PC-3 (cell line): ENCODE measurements at places on chromosomes 3 and 15.

GRCh38 chr15:28901587-28901980 is 15.8 kb downstream of the APBA2 start:
- H3K36me3 ChIP-seq: no peaks in the 10 kb centered on the region
- no peaks in the 10 kb centered on the region for H3K27me3 ChIP-seq
- DNase-seq: no peak
- H3K27ac ChIP-seq: no peak overlapping the region
- H3K4me1 ChIP-seq: peaks cover 10% of the 10 kb centered on the region

- H3K4me3 ChIP-seq: no peak overlapping the region
- H3K27ac ChIP-seq: no peak overlapping the region
- H3K36me3 ChIP-seq: no peaks in the 10 kb centered on the region
- DNase-seq: no peak
Observed at GRCh38 chr3:68706096-68706495, 226.3 kb downstream of the TAFA4 start.

DNA sequence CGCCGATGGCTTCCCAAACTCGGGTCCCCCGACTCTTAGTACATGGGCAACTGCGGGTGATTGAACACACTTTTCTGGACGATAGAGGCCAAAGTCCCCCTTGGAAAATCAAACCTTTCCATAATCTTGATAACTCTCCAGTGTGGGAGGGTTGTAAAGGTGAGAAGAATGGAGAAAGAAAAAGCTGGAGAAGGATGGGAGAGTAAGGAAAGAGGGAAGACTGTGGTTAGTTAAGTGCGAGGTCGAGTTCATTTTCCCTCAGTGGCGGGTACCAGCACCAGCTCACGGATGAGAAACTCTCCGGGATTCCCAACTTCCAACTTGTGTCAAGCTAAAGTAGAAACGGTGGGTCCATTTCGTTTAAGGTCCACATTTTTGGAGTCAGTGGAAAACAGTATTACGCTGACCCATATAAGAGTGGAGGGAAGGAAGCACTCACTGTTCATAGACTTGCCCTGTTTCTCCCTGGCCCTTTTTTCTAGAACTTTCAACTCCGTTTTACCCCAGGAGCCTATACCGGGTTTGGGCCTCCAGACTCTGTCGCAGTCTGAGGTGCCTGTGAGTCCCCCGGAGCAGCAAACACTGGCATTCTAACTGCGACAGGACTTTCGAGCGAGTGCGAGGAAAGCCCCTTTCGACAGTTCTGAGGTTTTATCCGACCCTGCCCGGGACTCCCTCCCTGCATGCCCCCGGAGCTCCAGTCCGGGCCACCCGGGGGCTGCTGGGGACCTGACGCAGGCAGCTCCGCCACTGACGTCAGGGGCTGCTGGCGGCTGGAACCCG is 14.8 kb downstream of the ZIC1 start:
- no peaks in the 10 kb centered on the region for H3K36me3 ChIP-seq
- H3K27me3 ChIP-seq: peaks cover 91% of the 10 kb centered on the region
- no peak for DNase-seq
- H3K27ac ChIP-seq: no peak overlapping the region
- H3K4me3 ChIP-seq: no peak overlapping the region

DNA sequence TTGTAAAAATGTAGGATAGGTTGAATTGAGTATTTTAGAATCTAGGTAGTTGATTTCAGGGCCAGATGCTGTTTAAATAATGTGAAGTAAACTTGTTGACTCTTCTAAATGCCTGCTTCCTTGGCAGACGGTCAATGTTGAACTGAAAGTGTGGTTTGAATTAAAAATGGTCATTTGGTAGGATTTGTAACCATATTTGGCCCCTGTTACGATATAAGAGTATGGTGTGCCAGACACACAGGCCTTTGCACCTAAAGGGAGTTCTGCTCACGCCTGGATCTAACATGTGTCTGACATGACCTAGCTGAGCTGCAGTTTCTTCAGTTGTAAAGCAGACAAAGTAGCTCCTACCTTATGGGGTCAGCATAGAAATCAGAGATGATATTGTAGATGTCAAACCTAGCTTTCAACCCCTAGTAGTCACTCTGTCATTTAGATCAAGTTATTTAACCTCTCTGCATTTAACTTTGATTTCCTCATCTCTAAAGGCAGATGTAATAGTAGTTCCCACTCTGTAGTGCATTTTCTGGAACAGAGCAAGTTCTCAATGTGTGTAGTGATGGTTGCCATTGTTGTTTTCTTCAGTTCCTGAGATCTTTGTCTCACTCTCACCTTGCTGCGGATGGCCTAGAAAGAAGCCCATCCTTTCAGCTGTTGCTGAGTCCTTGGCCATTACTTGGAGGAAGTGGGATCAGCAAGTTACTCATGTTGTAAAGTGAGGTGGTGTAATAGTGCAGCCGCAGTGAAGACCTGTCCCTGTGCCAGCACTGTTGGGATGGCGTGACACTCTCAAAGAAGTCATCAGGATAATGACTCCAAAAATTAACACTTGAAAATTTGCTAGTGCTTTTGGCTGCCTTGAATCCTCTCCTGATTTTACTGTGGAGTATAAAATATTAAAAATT is 90.2 kb downstream of the GHSR start:
- DNase-seq: no peak
- H3K27ac ChIP-seq: no peak overlapping the region
- H3K4me1 ChIP-seq: peaks cover 18% of the 10 kb centered on the region
- H3K4me3 ChIP-seq: no peak overlapping the region
- no peaks in the 10 kb centered on the region for H3K27me3 ChIP-seq
- peaks cover 31% of the 10 kb centered on the region for H3K36me3 ChIP-seq

- no peak for DNase-seq
- no peaks in the 10 kb centered on the region for H3K4me1 ChIP-seq
- no peaks in the 10 kb centered on the region for H3K27me3 ChIP-seq
- no peak overlapping the region for H3K4me3 ChIP-seq
- H3K36me3 ChIP-seq: no peaks in the 10 kb centered on the region
- H3K27ac ChIP-seq: no peak overlapping the region
Observed at GRCh38 chr15:50544368-50544767, 2.1 kb downstream of the USP50 start.

DNA sequence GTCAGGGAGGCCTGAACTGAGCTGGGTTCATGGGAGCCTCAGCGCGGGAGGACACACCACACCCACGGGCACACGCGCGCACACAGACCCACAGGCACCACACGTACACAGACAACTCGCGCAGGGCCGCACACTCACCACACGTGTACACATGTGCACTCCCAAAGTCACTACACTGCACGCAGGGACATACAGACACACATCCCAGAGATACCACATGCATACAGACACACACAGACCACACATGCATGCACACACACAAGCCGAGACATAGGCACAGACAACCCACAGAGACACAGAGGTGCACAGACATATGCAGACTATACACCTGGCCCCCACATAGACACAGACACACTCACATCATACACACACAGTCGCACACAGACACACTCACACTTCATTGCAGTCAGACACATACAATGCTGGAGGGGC is 1.1 kb upstream of the MGLL start:
- H3K4me1 ChIP-seq: peaks cover 44% of the 10 kb centered on the region
- H3K27me3 ChIP-seq: no peaks in the 10 kb centered on the region
- H3K4me3 ChIP-seq: peak overlapping the region; percentile 55; the same call in 1 of the 2 replicates
- no peak overlapping the region for H3K27ac ChIP-seq

DNA sequence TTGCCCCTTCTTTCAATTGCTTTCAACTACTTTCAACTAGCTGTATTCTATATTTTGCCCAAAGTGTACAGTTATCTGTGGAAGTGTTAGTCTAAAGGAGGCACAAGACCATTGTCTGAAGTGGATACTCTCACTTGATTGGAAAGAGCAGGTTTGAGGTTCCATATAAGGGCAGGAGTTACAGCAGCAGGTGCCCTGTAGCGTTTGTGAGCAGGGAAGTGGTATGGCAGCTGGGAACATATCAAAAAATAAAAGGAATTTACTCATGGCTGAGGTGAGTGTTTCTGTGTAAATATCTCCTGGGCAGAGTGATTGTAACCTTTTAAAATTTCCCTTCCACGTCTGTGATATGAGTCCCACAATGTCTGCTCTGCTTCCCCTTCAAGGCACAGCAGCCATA is 38.5 kb upstream of the DNAJC13 start:
- no peaks in the 10 kb centered on the region for H3K27me3 ChIP-seq
- no peak overlapping the region for H3K4me3 ChIP-seq
- H3K27ac ChIP-seq: no peak overlapping the region
- H3K36me3 ChIP-seq: no peaks in the 10 kb centered on the region
- DNase-seq: no peak

GRCh38 chr3:65837604-65838003 is 201.1 kb downstream of the MAGI1 start:
- no peak overlapping the region for H3K27ac ChIP-seq
- DNase-seq: no peak
- H3K27me3 ChIP-seq: no peaks in the 10 kb centered on the region
- H3K4me3 ChIP-seq: no peak overlapping the region
- H3K36me3 ChIP-seq: no peaks in the 10 kb centered on the region
- H3K4me1 ChIP-seq: peaks cover 8% of the 10 kb centered on the region; the same call in 1 of the 2 replicates

GRCh38 chr15:81256916-81257315 is 60.2 kb downstream of the IL16 start:
- H3K27ac ChIP-seq: no peak overlapping the region
- peak; percentile 40 for DNase-seq
- no peak overlapping the region for H3K4me3 ChIP-seq
- H3K4me1 ChIP-seq: no peaks in the 10 kb centered on the region
- peaks cover 47% of the 10 kb centered on the region for H3K27me3 ChIP-seq

- H3K4me3 ChIP-seq: no peak overlapping the region
- H3K4me1 ChIP-seq: peaks cover 70% of the 10 kb centered on the region
- peak overlapping the region; percentile 95 for H3K27ac ChIP-seq
- H3K27me3 ChIP-seq: no peaks in the 10 kb centered on the region
- peak; percentile 95 for DNase-seq
- no peaks in the 10 kb centered on the region; the same call in 1 of the 2 replicates for H3K36me3 ChIP-seq
Observed at GRCh38 chr15:36590838-36591237, 11.4 kb downstream of the CDIN1 start.

GRCh38 chr3:65963787-65964677 is 74.7 kb downstream of the MAGI1 start:
- no peaks in the 10 kb centered on the region for H3K27me3 ChIP-seq
- no peaks in the 10 kb centered on the region for H3K36me3 ChIP-seq
- DNase-seq: peak; percentile 74
- peak overlapping the region; percentile 96 for H3K27ac ChIP-seq
- H3K4me1 ChIP-seq: peaks cover 16% of the 10 kb centered on the region

- no peaks in the 10 kb centered on the region for H3K27me3 ChIP-seq
- no peaks in the 10 kb centered on the region for H3K36me3 ChIP-seq
- no peak overlapping the region for H3K4me3 ChIP-seq
- DNase-seq: no peak
- no peaks in the 10 kb centered on the region for H3K4me1 ChIP-seq
- H3K27ac ChIP-seq: no peak overlapping the region
Observed at GRCh38 chr3:21526461-21526860, 224.5 kb downstream of the ZNF385D start.

DNA sequence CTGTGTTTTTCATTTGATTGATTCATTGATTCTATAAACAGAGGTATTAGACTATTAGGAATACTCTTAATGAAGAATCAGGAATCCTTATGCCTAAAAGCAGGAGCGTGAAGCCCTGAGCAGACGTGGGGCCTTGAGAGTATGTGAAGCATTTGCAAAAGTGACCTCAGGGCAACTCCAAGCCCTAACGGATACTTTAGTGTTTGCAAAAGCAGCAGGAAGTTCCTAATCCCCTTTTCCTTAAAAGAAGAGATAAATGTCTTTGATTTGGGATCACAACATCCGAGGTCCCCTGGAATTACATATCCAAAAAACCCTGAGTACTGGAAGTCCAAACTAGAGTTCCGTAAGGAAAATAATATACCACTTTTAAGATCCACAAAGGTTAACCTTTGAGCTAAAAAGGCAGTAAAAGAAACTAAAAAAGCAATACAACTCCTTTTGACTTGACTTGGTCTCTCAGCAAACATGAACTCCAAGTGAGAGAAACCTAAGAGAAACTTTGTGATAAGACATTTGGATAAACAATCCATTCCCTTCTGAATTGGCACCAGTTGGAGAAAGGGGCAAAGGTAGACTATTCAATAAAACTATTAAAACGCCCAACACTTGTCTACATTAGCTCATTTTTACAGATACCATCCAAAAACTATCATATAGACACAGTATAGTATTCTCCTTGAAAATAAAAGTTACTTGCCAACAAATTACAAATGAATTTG is 27.4 kb downstream of the PRTG start:
- H3K4me1 ChIP-seq: no peaks in the 10 kb centered on the region
- peaks cover 7% of the 10 kb centered on the region; the same call in 1 of the 2 replicates for H3K27me3 ChIP-seq
- no peaks in the 10 kb centered on the region for H3K36me3 ChIP-seq
- H3K4me3 ChIP-seq: no peak overlapping the region

GRCh38 chr3:31559872-31560534 is 27.3 kb downstream of the STT3B start:
- DNase-seq: no peak
- no peak overlapping the region for H3K4me3 ChIP-seq
- peaks cover 7% of the 10 kb centered on the region for H3K4me1 ChIP-seq
- no peak overlapping the region for H3K27ac ChIP-seq
- no peaks in the 10 kb centered on the region; the same call in 1 of the 2 replicates for H3K36me3 ChIP-seq

- peaks cover 14% of the 10 kb centered on the region for H3K4me1 ChIP-seq
- no peak for DNase-seq
- H3K4me3 ChIP-seq: no peak overlapping the region
- no peaks in the 10 kb centered on the region for H3K27me3 ChIP-seq
- no peak overlapping the region for H3K27ac ChIP-seq
Observed at GRCh38 chr15:59327942-59328341, 44.7 kb downstream of the MYO1E start.

- H3K27me3 ChIP-seq: no peaks in the 10 kb centered on the region
- H3K36me3 ChIP-seq: no peaks in the 10 kb centered on the region
- H3K4me1 ChIP-seq: no peaks in the 10 kb centered on the region; the same call in 1 of the 2 replicates
- no peak for DNase-seq
- no peak overlapping the region for H3K4me3 ChIP-seq
Observed at GRCh38 chr3:143514109-143514508, 334.2 kb downstream of the SLC9A9 start.
